ENCODE measurements at places on chromosomes 7 and 10. TPM values are rescaled to one million over a fixed set of nuclear protein-coding genes. Genes with fewer than 3 reads are reported as not detected.
A peak's percentile ranks its signal among the peaks of the same experiment; 100 is the strongest.

MLXIPL gene
- total RNA-seq, result 0.07 TPM

GPR37 gene
- total RNA-seq, result 6.2 TPM

UCN3 gene
- not detected for total RNA-seq

INMT gene
- not detected for total RNA-seq

NPSR1 gene
- not detected for total RNA-seq

TMEM225B gene
- total RNA-seq, result 0.20 TPM

CYP3A4 gene
- total RNA-seq, result 0.05 TPM

ZNF853 gene
- total RNA-seq, result 0.94 TPM

CYP3A7 gene
- total RNA-seq, result not detected

EPHA1 gene
- total RNA-seq, result 0.20 TPM

ACBD7 gene
- 5.8 TPM for total RNA-seq

UPK3B gene
- not detected for total RNA-seq

DNA sequence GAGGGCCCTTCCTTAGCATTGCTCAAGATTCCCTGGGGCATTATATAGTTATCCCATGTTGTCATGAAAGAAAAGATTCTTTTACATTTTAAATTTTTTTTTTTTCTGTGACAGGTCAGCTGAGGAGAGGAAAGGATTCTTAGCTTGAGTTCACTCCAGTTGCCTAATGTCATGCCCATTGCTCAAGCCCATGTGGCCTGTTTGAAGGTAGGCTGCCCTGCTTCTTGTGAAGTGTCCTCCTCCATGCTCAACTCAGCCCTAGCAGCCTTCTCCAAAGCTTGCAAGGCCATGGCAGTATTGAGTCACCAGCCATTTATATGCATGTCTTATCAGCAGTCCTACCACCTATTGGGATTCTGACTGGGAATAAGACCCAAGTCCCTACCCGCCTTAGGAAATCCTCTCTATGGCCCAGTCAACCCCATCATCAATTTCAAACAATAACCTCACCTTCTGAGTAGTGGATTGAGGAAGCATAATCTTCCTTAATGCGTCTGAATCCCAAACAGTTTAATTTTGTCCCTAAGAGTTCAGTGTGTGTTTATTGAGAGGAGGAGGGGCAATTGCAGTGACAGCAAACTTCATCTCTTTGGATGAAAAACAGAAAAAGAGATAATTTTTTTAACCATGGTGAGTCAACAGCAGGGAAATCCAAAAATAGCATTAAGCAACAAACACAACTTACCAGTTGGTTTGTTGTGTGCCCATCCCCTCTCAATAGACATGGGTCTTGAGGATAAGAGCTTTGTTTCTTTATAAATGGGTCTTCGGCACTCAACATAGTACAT is 38.6 kb upstream of the WASL start:
- peak; percentile 15 for DNase-seq

DNA sequence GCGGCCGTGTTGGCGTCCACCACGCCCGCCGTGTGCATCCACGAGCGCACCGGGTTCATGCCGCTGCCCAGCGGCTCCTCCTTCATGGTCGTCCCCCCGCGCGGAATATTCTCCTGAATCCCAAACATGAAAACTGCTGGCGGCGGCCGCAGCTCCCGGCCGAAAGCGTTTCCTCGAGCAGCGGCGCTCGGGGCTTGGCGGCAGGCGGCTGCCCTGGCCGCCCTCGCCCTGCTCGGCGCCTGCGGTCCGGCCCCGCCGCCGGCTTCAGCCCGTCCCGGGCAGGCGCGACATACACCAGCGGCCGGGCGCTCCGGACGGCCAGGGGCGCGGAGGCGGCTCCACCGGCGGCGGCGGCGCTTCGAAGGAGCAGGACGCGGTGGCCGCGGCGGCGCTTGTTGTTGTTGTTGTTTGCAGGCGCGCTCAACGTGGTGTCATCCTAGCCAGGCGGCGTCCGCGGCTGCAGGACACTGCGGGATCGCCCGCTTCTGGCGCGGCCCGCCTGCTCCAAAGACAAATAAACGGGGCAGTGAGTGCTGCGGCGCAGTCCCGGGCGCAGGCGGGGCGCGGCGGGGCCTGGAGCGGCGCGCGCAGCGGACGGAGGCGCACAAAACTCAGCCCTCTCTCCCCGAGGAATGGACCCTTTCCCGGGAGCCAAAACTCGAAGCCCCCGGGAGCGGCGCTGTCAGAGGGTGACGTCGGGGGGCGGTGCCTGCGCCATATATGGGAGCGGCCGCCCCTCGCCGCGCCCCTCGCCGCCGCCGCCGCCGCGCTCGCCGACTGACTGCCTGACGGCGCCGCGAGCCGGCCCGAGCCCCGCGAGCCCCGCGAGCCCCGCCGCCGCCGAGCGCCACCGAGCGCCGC is at the start of gene EBF3:
Gene EBF3 (minus strand): TSS at position 634 of the 861 bp plus-strand sequence. CDS start 506 bp downstream, at position 128.
- no peak for DNase-seq

GRCh38 chr7:15485998-15486397 is 75.8 kb downstream of the AGMO start:
- DNase-seq, result no peak

GRCh38 chr7:39451901-39452300 is 114.3 kb upstream of the YAE1 start:
- no peak for DNase-seq

DNA sequence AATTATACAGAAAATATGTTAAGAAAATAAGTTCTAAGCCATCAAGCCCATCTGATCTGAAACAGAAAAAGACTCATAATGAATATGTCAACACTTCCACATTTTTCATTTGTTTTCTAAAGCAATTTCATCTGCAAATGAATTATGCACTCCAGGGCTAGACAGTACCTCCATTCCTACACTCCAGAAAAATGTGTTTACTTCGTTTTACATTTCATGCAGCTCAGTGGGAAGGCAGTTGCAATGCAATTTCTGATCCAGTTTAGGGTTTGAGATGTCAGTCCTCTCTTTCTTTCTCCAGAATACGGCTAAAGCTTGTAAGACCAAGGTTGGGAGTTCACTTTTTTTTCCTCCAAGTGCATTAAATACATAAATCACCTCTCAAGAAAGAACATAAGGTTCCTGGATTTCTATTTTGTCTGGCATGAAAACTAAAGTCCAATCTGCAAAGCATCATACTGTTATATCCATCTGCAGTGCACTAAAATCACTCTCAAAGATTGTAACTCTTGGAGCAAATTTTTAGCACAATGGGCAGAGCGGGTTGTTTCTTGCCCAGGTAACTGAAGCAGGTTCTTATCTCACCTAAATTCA is 348.8 kb upstream of the C7orf33 start:
- DNase-seq, result no peak

DNA sequence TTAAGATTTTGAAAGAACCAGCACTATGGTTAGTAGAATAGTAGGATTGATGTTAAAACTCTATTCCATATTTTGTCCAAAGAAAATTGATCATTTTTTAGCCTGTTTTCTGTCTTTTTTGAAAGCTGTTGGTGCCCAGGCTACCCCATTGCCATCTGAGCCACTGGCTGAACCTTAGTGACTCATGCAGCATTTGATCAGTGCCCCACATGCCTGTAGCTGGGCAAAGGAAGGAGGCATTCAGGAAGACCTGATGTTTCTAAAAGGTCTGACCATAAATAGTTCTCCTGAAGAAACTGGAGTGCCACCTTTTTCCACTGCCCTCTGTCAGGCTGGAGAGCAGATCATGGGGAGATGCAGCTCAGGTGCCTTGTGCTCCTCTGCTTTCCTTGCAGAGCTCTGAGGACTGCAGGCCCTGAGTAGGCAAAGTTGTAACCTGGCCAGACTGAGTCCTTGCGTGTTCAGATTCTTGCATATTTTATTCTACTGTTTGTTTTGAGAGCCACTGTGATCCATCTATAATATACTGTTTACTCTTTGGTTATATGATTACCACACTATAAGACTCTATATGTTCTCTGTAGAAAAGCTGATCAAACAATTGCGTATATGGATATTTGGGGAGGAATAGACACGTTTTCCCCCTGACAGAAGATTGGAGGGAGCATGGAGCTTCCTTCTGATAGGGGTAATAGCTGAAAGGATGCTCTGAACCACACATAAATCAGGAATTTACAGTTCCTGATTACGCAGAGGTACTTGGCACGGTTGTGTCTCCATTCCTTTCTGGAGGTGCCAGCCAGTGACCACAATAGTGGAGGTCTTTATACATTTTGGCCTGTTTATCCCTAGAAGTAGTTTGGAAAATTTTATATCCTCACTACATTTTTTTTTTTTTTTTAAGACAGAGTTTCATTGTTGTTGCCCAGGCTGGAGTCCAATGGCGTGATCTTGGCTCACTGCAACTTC is 48.9 kb upstream of the GJD4 start:
- peak; percentile 81 for DNase-seq

GRCh38 chr7:139232904-139233303 is 1.9 kb downstream of the UBN2 start:
- peak; percentile 89 for DNase-seq

GRCh38 chr10:86607674-86608073 is 46.7 kb upstream of the OPN4 start:
- DNase-seq, result no peak

GRCh38 chr7:17552952-17553351 is 254.5 kb downstream of the AHR start:
- no peak for DNase-seq

DNA sequence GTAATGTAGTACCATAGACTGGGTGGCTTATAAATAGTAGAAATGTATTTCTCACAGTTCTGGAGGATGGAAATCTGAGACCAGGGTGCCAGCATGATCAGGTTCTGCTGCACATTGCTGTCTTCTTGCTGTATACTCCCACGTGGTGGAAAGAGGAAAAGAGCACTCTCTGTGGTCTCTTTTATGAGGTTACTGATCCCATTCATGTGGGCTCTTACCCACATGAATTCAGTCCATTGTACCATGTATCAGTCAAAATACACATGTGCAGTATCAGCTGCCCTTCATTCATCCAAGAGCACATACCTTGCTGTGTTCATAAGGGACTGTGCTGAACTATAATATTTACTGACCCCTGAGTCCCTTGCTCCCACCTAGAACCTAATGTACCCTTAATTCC is 17.1 kb downstream of the PNLIPRP2 start:
- DNase-seq, result no peak

DNA sequence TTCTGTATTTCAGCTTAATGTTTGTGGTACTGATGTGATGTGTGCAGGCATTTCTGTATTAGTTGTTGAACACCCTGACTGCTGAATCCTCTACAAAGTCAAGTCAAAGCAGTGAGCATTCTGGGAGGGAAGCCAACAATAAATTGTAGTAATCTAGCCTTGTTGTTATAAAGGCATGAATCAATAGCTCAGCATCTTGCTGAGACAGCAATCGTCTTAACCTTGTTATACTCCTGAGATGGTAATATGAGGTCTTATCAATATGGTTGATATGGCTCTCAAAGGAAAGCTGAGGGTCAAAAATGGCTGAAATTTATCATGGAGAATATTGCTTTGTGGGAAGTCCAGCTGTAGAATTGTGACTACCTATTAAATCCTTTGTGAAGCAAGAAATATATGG is 299.4 kb downstream of the DNAJB9 start:
- DNase-seq, result no peak

GRCh38 chr10:113047605-113047962 is 97.5 kb downstream of the TCF7L2 start:
- DNase-seq, result peak; percentile 68

GRCh38 chr10:119273413-119273812 is 66.0 kb downstream of the GRK5 start:
- no peak for DNase-seq

- DNase-seq, result peak; percentile 87
Measured at GRCh38 chr7:151756076-151756731, 120.7 kb downstream of the PRKAG2 start.

DNA sequence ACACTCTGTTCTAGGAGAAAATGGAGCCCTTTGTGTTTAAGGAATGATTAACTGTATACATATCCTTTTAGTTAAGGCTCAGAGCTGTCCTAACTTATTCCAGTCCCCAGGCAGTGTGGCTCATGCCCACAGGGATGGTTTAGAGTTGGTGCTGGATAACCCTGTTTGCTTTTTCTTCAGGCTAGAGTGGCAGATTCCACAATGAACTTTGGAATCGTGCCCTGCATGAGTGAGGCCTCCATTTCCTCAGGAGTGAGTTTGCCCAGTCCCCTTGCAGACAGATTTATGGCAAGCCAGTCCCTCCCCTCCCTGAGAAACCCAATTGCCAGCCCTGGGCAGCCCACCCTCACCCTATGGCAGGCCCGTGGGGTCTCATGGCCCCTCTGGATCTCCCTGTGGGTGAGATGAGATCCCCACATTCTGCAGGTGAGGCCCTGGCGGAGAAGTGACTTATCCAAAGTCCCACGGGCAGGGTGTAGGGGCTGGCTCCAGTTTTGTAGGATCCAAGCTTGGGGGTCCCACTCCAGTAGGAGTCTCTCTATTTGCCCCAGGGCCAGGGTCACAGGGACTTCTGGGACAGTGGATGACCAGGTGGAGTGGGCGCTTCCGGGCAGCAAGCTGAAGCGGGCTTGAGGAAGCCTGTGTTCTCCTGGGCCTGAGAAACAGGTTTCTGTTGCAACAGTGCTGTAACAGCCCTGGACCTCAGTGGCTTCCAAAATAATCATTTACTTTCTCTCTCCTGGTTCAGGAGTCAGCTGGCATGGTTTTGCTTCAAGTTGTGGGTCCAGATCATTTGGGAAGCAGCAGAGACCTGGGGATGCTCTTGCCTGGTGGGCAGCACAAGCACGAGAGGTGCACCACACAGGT is 9.0 kb upstream of the COMTD1 start:
- DNase-seq, result no peak

- peak; percentile 64 for DNase-seq
Measured at GRCh38 chr10:97713339-97713825, at the start of gene MARVELD1. MARVELD1 (plus strand) TSS chr10:97713730; CDS start chr10:97713877, 147 bp downstream.

GRCh38 chr10:43584051-43584450 is 9.6 kb upstream of the ZNF239 start:
- DNase-seq, result no peak

DNA sequence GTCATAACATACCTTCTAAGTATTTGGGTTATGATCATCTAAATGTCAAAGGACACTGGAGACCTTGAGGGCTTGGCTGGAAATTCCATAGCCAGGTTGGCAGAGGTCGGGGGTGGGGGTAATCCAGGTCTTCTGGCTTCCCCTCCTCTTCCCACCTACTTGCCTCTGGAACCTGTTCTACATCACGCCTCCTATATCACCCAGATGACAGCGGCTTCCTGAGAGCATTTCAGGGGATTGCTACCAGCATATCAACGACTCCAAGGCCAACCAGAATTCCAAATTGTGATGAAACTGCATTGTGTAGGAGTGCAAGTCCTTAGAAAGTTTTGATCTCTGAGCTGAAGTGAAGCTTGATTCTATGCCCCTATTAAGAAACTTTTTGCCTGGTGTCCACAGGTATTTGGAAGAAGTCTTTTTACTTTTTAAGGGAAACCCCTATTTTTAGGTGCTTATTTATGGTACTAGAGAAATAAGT is 95.7 kb downstream of the SH2D4B start:
- DNase-seq, result no peak

- no peak for DNase-seq
Measured at GRCh38 chr7:151141311-151141854, 26.1 kb downstream of the GBX1 start.

DNA sequence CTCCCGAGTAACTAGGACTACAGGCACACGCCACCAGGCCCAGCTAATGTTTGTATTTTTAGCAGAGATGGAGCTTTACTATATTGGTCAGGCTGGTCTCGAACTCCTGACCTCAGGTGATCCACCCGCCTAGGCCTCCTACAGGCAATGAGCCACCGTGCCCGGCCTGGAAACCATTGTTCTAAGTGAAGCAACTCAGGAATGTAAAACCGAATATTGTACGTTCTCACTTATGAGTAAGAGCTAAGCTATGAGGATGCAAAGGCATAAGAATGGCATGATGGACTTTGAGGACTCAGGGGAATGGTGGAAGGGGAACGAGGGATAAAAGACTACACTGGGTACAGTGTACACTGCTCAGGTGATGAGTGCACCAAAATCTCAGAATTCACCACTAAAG is 235.1 kb upstream of the AUTS2 start:
- peak; percentile 77 for DNase-seq

Data from M059J (cell line).